ENCODE measurements at places on chromosomes 5 and 9. TPM values are rescaled to one million over a fixed set of nuclear protein-coding genes. Genes with fewer than 3 reads are reported as not detected.

CEL gene
- 10.1 TPM for total RNA-seq

- H3K4me3 ChIP-seq = no peak overlapping the region
- H3K4me1 ChIP-seq = peaks cover 7% of the 10 kb centered on the region
- H3K27me3 ChIP-seq = no peaks in the 10 kb centered on the region
- no peak for DNase-seq
- no peaks in the 10 kb centered on the region for H3K36me3 ChIP-seq
Measured at GRCh38 chr5:43561356-43561755, 4.5 kb upstream of the PAIP1 start.

GRCh38 chr5:80668016-80668969 is 13.5 kb upstream of the DHFR start:
- no peak overlapping the region for H3K27ac ChIP-seq
- H3K4me3 ChIP-seq = no peak overlapping the region
- DNase-seq = no peak
- no peaks in the 10 kb centered on the region for H3K4me1 ChIP-seq

MYMK gene
- not detected for total RNA-seq

DNA sequence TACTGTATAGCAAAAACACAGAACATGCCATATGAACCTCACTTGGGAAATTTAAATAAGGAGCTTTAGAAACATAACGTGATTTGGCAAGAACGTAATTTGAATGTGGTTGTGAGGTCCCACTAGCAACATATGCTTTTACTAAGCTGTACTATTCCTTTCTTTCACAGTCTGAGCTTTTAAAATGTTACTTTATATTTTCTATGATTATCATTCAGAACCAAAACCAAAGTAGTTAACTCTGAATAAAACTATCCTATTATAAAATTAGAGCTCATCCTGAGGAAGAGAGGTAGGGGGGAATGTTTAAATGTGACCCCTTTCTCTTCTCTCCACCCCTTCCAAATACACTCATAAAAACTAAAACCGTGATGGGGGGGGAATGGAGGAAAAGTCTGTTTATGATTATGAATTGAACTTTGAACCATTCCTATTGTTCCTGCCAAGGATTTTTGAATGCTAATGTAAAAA is 435.7 kb downstream of the NFIB start:
- H3K27ac ChIP-seq = no peak overlapping the region
- H3K4me3 ChIP-seq = no peak overlapping the region
- no peaks in the 10 kb centered on the region for H3K4me1 ChIP-seq
- H3K36me3 ChIP-seq = no peaks in the 10 kb centered on the region

DNA sequence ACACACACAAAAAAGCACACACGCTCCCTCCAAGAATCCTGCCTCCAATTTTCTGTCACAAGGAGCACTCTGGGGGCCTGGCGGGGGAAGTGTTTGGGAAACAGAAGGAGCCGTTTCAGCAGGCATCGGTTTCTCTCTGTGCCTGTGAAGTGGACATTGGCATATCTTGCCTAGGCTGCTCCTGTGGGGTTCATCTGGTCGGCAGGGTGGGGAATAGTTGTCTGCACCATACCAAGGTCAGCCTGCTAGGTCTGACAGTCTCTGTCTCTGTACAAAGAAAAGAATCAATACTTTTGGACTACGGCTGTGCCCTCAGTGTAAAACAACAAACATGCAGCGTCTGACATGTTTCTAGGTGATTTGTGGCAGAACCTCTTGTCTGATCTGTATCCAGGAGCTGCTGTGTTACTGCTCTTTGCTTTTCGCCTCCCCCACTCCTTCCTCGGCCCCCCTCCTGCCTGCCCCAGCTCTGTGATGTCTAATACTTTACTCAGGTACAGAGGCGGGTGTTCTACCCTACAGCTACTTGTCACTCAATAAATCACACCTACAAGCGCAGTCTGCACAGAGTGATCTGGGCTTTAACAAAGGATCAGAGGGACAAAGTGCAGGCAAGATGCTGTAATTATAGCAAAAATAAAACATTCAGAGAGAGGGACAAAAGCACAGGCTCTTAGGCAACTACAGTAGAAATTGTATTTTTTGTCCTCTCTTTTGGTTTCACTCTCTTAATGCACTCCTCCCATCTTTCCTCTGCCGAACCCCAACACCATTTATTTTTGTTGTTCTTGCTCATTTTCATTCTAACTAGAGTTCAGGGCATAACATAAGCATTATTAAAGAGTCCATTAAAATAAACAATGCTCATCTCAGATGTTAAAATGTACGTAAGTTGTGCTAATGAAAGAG is 216.7 kb downstream of the BNC2 start:
- H3K27ac ChIP-seq = peak overlapping the region; percentile 53
- H3K4me3 ChIP-seq = no peak overlapping the region
- H3K27me3 ChIP-seq = no peaks in the 10 kb centered on the region
- peak; percentile 13 for DNase-seq
- no peaks in the 10 kb centered on the region for H3K4me1 ChIP-seq

DNA sequence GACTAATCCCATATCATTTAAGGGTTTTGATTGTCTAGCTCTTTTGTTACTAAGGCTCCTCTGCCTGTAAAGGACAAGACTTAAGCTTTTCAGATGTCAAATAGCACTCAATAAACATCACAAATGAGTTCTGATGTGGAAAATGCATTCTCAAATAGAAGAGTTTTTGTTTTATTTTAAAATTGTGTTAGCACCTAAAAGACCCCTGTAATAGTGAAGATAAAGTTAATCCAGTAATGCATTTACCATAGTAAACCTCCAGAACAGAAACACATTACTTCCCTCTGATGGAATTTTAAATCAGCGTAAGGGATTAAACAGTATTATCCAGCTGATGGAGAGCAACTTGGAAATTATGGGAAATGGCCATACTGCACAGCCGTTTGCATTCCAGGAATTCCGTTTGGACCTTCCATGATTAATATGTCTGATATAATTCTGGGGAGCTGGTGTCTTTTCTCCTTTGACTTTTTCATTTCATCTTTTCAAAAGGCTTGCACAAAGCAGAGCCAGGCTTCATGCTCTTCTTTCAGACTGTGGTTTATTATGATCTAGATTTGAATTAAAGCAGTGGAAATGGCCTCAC is 105.6 kb downstream of the PPP2R2B start:
- no peaks in the 10 kb centered on the region for H3K27me3 ChIP-seq
- no peaks in the 10 kb centered on the region for H3K36me3 ChIP-seq
- no peak overlapping the region for H3K4me3 ChIP-seq
- H3K4me1 ChIP-seq = no peaks in the 10 kb centered on the region
- no peak for DNase-seq
- H3K27ac ChIP-seq = no peak overlapping the region

DNA sequence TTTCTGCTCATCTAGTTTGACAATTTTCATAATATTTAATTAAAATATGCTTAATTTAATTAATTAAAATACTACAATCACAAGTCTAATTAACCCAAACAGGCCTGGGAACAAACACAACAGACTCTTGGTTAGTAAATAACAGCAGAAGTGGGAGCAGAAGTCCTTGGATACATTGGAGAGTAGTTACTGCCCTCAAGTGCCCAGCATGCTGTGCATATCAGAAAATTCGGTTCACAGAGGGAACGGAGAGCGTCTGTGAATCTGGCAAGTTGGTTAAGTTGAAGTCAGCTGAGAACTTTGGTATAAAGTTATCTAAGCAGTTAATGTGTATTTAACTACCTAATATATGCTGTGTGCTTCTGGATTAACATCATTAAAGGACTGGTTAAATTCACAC is 87.0 kb upstream of the ATG10 start:
- no peaks in the 10 kb centered on the region for H3K4me1 ChIP-seq
- DNase-seq = no peak
- no peaks in the 10 kb centered on the region for H3K27me3 ChIP-seq
- H3K27ac ChIP-seq = no peak overlapping the region

C9orf50 gene
- not detected for total RNA-seq

DNA sequence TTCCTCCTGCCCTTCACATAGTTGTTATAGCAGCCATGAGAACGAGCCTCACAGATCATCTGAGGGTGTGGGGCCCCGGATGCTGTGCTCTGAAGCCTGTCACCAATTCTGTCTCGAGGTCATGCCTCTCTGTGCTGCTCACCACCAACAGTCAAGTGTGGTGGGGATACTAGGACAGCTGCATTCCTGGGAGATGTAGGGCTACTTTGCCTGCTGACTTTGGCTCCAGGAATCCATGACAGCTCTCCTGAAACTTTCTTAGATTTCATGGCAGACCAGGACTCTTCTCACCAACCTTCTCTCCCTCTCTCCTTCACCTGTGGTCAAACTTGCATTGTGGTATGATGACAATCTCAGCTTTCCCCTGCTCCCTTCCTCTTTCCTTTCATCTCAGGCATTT is 395.9 kb downstream of the PSAT1 start:
- no peak for DNase-seq
- H3K4me3 ChIP-seq = no peak overlapping the region

- H3K27me3 ChIP-seq = no peaks in the 10 kb centered on the region
- H3K36me3 ChIP-seq = no peaks in the 10 kb centered on the region
- DNase-seq = no peak
- H3K4me3 ChIP-seq = no peak overlapping the region
Measured at GRCh38 chr5:27855491-27855890, 817.1 kb upstream of the CDH9 start.

LMNB1 gene
- 1.0 TPM for total RNA-seq

- peaks cover 24% of the 10 kb centered on the region for H3K4me1 ChIP-seq
- no peak for DNase-seq
- H3K4me3 ChIP-seq = no peak overlapping the region
- no peaks in the 10 kb centered on the region for H3K27me3 ChIP-seq
- H3K36me3 ChIP-seq = no peaks in the 10 kb centered on the region
- H3K27ac ChIP-seq = no peak overlapping the region
Measured at GRCh38 chr9:134811079-134811672, 69.4 kb upstream of the FCN2 start.

PPP3R2 gene
- total RNA-seq = not detected

DNA sequence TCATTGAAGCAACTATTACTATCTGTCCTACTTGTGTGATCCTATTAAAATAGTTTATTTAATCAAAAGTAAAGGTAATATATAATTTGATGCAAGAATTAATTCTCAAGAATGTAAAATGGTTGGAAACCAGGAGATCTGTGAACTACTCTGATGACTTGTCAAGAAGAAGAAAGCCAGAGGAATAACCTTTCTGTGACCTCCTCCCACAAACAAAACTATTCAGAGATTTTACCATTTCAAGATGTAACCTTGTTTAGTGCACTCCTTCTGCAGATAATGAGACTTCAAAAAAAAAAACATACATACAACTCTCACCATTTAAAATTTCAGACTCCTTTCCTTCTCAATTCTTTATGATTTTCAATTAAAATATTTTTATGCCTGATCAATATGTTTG is 79.5 kb downstream of the RFX3 start:
- no peaks in the 10 kb centered on the region for H3K4me1 ChIP-seq
- H3K36me3 ChIP-seq = no peaks in the 10 kb centered on the region
- DNase-seq = no peak

DNA sequence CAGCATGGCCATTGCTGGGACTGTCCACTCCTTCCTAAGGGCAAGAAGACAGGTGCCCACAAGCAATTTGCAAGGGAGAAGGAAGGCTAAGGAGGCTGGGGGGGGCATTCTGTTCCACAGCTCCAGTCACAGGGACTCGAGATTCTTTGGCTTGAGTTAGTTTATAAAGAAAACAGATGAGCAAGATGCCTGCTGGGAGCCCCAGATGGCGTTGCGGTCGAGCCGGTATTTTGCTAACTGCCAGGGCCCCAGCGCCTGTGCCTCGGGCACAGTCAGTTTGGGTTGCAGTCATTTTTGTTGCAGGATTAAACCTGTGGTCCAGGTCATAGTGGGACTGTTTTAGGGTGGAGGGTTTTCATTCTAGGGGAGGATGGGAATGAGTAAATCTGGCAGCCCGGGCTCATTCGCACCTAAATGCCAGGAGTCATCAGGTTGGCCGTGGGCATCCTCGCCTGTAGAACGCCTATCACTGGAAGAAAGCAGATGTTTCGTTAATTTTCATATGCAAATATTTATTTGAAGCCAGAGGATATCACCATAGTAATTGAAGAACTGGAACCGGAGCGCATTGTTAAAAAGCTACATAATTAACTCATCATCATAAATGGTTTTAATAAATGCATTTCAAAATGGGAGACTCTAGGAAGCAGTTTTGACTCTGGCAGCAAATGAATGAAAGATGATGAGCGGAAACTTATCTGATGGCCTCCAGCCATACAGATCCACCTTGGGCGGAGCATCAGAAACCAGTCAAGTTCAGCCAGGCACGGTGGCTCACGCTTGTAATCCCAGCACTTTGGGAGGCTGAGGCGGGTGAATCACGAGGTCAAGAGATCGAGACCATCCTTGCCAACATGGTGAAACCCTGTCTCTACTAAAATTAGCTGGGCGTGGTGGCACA is 87.1 kb upstream of the FCN2 start:
- no peak for DNase-seq
- peaks cover 8% of the 10 kb centered on the region for H3K4me1 ChIP-seq
- H3K4me3 ChIP-seq = no peak overlapping the region
- no peaks in the 10 kb centered on the region for H3K27me3 ChIP-seq

FGF18 gene
- 14.6 TPM for total RNA-seq

PHF24 gene
- total RNA-seq = 0.11 TPM

DNA sequence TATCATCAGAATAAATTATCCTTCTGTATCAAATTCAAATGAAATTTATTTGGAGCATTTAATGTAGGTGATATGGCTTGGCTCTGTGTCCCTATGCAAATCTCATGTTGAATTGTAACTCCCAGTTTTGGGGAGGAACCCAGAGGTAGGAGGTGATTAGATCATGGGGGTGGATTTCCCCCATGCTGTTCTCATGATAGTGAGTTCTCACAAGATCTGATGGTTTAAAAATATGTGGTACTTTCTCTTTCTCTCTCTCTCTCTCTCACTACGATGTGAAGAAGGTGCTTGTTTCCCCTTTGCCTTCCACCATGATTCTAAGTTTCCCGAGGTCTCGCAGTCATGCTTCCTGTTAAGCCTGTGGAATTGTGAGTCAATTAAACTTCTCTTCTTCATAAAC is 678.4 kb upstream of the RGMB start:
- no peak for DNase-seq
- H3K27ac ChIP-seq = no peak overlapping the region

F2RL1 gene
- total RNA-seq = 0.96 TPM

DNA sequence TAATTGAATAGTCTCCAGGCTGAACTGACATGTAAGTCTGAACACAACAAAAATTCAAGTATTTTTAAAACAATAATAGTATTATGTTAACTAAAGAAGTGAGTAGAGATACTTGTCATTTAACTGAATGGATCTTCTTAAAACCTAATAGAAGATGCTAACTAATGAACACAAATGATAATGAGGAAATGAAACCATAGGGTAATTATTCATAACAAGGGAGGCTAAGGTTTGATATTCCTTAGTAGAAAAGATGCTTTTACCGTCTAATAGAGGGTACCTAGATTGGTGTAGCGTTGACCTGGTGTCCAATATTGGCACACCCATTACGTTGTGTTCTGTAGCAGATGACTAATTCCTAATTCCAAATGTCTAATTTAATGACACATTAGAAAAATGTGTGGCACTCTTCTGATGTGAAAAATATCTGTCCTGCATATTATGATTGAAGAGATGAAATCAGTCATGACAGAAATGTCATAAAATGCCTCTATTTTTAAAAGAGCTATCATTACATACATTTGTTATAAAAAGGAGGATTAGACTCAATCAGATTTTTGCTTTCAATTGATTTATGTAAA is 14.9 kb upstream of the DAB2 start:
- H3K4me1 ChIP-seq = peaks cover 10% of the 10 kb centered on the region
- no peak overlapping the region for H3K4me3 ChIP-seq
- no peaks in the 10 kb centered on the region for H3K36me3 ChIP-seq
- H3K27ac ChIP-seq = no peak overlapping the region
- no peak for DNase-seq

GRCh38 chr9:444528-444927 is 229.9 kb downstream of the DOCK8 start:
- H3K4me1 ChIP-seq = peaks cover 12% of the 10 kb centered on the region
- H3K27me3 ChIP-seq = no peaks in the 10 kb centered on the region
- no peak for DNase-seq
- no peak overlapping the region for H3K27ac ChIP-seq
- no peaks in the 10 kb centered on the region for H3K36me3 ChIP-seq

Measured in heart right ventricle (tissue), 16 donors.